ENCODE measurements at places on chromosomes 2 and 18.

DNA sequence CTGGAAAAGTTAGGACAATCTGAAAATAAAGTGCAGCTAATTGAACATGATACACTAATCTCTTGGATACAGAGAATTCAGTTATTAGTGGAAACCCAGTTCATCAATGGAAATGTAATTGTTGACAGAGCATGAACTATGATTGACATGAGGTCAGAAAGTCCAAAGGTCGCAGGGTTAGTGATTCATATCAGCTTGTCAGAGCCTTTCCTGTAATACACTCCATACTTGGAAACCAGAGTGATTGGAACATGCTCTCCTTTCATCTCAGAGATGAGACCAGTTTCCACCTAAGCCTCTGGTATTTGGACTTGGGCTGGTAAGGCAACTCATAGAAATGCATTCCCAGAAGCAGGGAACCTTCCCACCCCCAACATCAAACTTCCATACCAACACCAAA lies 8.5 kb upstream of the NCKAP5 start:
- no peak for DNase-seq

DNA sequence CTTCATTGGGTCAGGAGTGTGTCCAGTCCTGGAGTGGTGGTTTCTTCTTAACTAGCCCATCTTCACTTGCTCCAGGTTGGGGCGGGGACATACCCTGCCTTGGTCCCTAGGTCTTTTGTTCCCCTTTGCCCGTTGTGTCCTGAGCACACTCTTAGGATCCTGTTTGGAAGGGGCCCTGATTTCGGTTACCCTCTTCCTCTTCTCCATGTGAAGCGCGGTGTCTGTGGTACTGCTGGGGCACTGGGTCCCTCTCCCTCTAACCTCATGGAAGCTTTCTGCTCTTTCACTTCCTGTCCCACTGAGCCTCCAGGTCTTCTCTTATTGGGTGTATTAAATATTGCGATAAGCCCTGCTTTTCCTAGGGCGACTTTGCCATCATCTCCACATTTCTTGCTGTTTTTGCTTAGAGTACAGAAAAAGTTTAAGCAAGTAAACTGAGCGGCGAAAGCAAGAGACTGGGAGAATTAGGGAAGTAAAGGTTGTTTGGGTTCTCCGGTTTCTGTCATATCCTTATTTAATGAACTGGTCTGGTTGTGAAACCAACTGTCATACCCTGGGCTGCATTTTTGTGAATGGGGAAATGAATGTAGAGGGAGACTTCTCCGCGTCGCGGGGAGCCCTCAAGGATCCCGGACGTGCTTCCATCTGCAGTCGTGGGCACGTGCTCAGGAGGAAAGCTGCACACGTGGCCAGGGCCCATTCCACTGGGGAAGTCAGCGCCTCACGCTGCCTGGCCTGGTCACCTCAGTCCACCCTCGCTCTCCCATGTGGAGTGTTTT lies 73.8 kb upstream of the B3GNT7 start:
- DNase-seq, result no peak

GRCh38 chr2:178723786-178724346 lies 83.4 kb downstream of the TTN start:
- no peak for DNase-seq

- no peak for DNase-seq
Measured at GRCh38 chr2:30679426-30680088, 127.7 kb downstream of the CAPN13 start.

DNA sequence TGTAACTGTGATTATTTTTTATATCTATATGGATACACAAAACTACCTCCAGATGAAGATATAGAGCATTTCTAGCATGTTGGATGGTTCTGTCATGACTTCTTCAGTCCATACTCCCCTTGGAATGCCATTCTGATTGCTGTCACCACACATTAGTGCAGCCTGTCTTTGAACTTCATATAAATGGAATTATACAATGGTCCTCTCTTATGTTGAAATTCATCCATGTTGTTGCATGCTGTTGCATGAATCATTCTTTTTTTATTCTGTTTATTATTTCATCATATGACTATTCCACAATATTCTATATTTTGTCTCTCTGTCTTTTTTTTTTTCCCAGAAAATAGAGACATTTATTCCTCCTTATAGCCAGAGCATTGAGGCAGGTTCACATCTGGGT lies 74.1 kb downstream of the OSBPL6 start:
- no peak for DNase-seq

DNA sequence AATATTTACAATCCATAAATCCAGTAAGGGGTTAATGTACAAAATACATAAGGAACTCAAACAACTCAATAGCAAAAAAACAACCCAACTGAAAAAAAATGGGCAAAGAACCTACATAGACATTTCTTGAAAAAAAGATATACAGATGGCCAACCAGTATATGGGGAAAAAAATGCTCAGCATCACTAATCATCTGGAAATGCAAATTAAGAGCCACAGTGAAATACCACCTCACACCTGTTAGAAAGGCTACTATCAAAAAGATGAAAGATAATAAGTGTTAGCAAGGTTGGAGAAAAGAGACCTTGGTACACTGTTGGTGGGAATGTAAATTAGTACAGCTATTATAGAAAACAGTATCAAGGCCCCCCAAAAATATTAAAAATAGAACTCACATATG lies 14.6 kb downstream of the AP1S3 start:
- DNase-seq, result no peak

DNA sequence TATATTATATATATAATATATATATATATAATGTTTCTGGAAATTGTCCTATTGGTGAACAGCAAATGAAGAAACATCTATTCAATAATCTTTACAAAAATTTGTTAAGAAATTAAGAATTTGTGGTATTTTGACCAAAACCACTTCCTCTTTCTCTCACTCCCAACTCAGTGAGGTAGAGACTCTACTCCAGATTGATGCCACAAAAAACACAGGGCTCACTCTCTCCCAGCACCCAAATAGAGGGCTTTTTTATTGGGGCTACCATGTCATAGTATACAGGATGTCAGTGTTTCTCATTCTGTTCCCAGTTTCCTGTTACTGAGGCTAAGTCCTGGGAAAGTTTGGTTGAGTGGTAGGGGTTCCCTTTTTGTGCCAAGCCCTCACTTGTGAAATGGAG lies 1155.4 kb downstream of the BCL11A start:
- no peak for DNase-seq

DNA sequence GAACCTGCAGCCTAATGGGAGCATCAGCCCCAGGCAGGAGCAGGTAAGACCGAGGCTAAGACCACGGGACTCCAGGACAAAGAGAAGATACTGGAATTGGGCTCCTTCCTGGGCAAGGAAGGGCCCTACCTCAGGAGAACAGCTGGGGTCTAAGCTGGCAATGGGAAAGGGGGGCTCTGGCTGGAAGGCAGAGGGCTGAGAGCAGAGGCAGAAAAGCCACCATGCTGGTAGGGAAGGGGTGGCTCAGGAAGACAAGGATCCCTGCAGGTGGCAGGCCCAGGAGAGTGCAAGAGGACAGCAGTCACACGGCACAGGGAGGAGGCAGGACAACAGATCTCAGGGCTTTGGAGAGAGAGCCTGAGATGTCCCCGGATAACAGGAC lies 203.5 kb downstream of the NDUFA10 start:
- DNase-seq, result no peak

- no peak for DNase-seq
Measured at GRCh38 chr2:102850888-102851287, 89.1 kb downstream of the TMEM182 start.

DNA sequence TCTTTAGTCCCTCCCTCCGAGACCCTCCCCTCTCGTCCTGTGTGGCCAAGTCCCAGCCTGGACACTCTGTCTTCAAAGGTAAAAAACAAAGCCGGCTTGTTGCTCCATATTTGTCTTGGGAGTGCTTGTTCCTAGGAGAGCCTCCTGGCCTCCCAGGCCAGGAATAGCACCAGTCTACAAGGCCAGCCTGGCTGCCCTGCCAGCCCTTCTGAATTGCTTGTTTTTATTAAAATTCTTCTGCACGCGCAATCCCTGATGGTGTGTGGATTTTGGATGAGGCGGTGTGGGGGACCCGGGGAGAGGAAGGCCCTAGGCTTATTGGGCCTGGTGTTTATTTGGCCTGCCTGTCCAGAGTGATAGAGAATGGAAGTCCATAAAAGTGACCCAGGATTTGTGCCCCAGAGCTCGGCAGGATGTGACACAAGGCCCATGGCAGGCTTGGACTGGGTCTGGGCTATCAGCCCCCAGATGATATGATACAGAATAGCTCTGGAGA lies 297.3 kb downstream of the CYP26B1 start:
- no peak for DNase-seq

- no peak for DNase-seq
Measured at GRCh38 chr18:49628881-49629795, 67.3 kb downstream of the LIPG start.

DNA sequence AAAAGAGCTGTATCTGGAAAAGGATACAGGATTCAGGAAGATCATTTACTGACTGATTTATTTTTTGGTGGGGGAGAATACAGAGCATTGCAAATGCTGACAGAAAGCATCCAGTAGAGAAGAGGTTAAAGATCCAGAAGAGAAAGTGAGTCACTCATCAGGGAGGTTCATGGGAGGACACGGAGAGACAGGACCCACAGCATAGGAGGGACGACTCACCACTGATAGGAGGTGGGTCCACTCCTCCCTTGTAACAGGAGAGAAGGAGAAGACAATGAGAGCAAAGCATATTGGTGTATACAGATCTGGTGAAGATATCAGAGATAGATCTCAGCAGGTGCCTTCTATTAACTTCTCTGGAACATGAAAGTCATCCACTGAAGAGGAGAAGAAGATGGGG lies 142.4 kb upstream of the AQP4 start:
- DNase-seq, result no peak

GRCh38 chr2:222670191-222671038 lies 1.0 kb upstream of the MOGAT1 start:
- no peak for DNase-seq

GRCh38 chr2:101479328-101479727 lies 4.4 kb upstream of the RFX8 start:
- DNase-seq, result no peak

- DNase-seq, result no peak
Measured at GRCh38 chr2:168978461-168978861, 52.7 kb downstream of the ABCB11 start.

- no peak for DNase-seq
Measured at GRCh38 chr18:37420315-37420880, 145.2 kb downstream of the CELF4 start.

GRCh38 chr2:146985753-146986152 lies 859.1 kb upstream of the ACVR2A start:
- no peak for DNase-seq

- no peak for DNase-seq
Measured at GRCh38 chr2:11103984-11104793, 51.1 kb upstream of the SLC66A3 start.

GRCh38 chr2:16522031-16522831 lies 143.4 kb downstream of the CYRIA start:
- DNase-seq, result no peak

- no peak for DNase-seq
Measured at GRCh38 chr2:6392966-6393365, 472.7 kb downstream of the CMPK2 start.

DNA sequence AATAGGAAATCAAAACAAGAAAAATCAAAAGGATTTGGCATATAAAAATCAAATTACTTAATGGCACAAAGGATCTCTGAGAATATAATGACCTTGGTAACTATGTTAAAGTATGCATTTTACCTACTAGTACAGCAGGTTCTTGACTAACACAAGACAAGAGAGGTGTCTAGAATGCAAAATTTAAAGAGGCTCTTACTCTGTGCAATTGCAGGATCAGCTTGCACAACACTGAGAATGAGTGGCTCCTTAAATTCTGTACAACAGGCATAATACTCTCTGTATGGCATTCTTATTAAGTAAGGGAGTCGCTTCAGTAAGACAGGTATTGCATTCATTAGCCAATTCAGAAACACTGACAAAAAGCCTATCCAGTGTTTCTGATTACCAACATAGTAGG lies 72.6 kb downstream of the UGP2 start:
- no peak for DNase-seq

GRCh38 chr2:102417946-102418345 lies 5.0 kb upstream of the IL18RAP start:
- no peak for DNase-seq

GRCh38 chr18:63848159-63848558 lies 39.3 kb upstream of the SERPINB2 start:
- no peak for DNase-seq

- DNase-seq, result no peak
Measured at GRCh38 chr2:66633631-66634030, 198.7 kb downstream of the MEIS1 start.

DNA sequence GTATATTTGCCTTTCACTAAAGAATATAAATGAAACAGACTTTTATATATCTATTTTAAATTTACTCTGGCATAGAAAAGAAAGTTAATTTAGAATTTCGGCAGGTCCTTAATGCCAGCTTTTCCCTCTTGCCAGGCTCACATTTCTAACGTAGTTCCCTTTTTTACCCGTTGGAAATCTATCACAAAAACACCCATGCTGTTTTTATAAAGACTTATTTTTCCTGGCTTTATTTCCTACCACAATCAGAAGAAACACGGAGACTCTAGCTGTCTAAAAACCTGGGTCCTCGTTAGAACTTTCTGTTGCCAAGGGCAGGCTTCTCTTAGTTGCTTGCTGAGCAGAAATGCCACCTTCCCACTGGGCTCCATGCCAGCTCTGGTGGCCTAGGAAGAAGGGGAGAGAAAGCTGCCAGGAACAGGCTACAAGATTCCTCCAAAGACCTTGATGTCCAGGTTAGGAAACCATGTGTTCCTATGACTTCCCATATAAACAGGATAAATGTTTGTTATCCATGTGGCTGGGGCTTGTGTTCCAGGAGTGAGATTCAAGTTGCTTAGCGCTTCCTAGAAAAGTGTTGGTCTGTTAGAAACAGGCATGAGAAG lies 17.8 kb upstream of the TMEM18 start:
- DNase-seq, result no peak

GRCh38 chr2:117832905-117833613 lies 18.6 kb downstream of the DDX18 start:
- no peak for DNase-seq

- no peak for DNase-seq
Measured at GRCh38 chr2:150846691-150847090, 359.2 kb upstream of the RND3 start.

- no peak for DNase-seq
Measured at GRCh38 chr2:229653531-229653930, 60.8 kb downstream of the DNER start.

DNA sequence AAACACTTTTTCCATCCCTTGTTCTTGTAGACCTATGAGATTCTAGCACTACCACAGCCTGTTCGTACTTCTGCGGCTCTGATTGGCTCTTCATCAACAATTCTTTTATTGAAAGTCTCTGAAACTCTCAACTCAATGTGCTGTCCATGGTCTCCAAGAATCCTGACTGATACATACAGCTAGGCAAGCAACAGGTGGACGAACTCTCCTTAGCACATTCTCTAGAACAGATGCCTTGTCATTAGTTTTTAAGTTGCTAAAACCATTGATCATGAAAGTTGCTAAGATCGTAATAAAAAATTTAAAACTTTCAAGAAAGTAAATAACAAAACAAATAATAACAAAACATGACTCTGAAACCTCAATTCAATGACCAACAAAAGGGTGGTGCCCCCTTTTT lies 210.5 kb downstream of the EPHA4 start:
- no peak for DNase-seq

DNA sequence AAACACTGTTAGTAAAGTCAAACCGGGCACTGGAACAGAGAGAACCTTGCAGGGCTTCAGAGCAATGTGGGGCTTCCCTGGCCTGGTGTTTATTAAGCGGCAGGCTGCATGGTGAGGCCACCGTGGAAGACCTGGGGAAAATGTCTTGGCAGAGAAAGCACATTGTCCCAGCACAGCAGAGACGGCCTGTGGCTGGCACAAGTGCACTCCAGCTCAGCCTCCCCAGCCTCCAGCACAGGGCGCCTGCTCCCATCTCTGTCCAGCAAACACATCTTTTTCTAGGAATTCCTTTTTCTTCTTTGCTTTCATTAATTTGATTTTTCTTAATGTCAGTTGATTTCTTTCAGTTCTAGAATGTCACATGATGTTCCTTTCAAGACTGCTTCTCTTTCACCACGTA lies 138.2 kb upstream of the NFATC1 start:
- DNase-seq, result no peak
